Camera-type eye (tissue), 1 donor: ENCODE measurements at places on chromosomes 7 and 10. TPM values are rescaled to one million over a fixed set of nuclear protein-coding genes. Genes with fewer than 3 reads are reported as not detected.

LRRC18 gene
- not detected for total RNA-seq

NUTM2B gene
- 0.66 TPM for total RNA-seq

ANKRD61 gene
- total RNA-seq = not detected

CREM gene
- total RNA-seq = 47.6 TPM

CASTOR2 gene
- total RNA-seq = 36.3 TPM
